ENCODE measurements at places on chromosomes 3 and 15. TPM values are rescaled to one million over a fixed set of nuclear protein-coding genes. Genes with fewer than 3 reads are reported as not detected.

DNA sequence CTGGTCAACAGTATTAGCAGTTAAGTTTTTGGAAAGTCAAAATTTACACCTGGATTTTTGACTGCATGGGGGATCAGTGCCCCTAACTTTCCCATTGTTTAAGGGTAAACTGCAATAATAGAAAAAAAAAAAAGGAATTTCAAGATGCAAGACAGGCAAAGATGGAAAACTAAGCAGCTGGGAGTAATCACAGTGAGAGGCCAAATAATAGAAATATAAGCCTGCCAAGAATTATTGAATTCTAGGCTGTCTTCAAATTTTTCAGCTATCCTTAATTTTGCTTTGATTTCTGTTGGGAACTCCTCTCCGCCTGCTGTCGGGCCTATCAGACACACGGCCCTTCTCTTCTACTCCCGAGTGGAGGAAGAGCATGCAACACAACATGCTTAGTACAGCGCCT is 215.5 kb upstream of the LMCD1 start:
- no peak for DNase-seq

Gene PPM1L
- 0.84 TPM for total RNA-seq

- DNase-seq: no peak
Observed at GRCh38 chr15:92846741-92847140, 53.4 kb upstream of the CHD2 start.

Gene SLC25A36
- total RNA-seq: 44.5 TPM

- no peak for DNase-seq
Observed at GRCh38 chr3:27138005-27138404, 231.2 kb downstream of the NEK10 start.

Gene RAD18
- 18.0 TPM for total RNA-seq

DNA sequence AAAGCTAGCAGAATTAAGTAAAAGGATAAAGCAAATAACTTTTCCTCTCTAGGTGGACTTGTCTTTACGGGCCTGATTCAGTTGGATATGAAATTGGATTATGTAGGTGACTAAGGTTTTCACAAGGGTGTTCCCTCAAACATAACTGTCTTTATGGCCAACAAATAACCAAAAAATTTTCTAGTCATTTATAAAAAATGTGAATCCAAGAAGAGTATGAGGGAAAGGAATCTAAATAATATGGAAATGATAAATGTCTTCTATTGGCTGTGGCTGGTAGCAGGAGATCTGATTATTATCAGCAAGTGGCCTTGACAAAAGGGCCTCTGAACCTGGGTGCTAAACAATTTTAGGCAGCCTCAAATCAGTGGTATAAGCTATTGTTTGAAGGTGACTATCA is 594.0 kb upstream of the UBE2E2 start:
- no peak for DNase-seq

Gene PIAS1
- 35.6 TPM for total RNA-seq

DNA sequence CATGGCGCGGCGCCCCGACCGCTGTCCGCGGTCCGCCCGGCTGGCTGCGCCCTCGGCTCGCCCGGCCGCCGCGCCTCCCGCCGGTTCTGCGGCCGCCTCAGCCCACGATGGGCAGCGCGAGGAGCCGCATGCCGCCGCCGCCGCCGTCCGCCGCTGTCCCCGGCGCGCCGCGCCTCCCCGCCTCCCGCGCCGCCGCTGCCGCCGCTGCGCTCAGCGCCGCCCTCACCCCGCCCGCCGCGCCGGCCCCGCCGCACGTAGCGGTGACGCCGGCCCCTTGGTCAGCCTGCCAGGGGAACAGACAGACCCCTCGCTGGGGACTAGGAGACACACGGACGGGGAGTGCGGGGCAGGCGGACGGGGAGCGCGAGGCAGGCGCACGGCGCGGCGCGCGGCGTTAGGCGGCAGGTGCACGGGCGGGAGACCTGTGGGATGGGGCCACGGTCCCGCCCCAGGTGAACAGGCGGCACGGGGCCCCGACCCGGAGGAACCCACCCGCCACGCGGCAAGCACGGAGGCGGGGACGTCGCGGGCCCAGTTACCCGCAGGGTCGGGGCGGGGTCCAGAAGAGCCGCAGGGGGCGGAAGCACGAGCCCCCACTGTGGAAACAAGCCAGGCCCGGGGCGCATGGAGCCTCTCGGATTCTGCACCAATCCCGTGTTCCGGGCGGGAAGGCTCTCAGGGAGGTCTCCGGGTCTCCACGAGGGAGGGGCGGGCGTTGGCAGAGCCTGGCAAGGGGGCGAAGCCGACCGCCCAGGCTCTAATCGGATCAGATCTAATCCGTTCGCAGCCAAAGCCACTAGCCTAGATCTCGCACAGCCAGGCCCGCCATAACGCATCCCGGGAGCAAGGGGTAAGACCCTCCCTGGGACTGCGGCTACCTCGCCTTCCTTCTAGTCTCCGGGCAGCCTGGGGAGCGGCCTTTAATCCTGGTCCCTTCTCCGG is at the start of gene CSPG5:
Gene CSPG5 (minus strand): TSS at position 175 of the 942 bp plus-strand sequence. CDS start 172 bp downstream, at position 3.
- no peak for DNase-seq

Gene TTLL3
- total RNA-seq: 2.6 TPM

Gene ATP8B4
- total RNA-seq: 0.89 TPM

GRCh38 chr15:74414603-74415338 is 19.0 kb downstream of the SEMA7A start:
- no peak for DNase-seq

Gene OR5K2
- not detected for total RNA-seq

Gene SIDT1
- 0.17 TPM for total RNA-seq

DNA sequence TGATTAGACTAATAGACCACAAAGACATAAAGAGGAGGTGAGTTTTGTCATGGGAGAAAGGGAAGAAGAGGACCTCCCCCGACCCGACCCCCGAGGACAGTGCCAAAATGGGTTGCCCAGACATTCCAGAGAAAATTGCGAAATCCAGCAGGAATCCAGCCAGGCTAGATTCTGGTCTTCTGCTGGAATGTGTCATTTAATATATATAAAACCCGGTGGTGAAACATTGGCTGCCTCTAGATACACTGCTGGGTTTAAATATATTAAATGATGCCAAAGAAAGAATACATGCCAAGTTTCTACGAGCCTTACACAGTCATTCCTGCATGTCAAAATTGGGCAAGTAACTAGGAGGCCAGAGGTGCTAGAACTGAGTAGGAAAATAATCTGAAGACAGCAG is 45.3 kb upstream of the SPESP1 start:
- peak; percentile 15 for DNase-seq

DNA sequence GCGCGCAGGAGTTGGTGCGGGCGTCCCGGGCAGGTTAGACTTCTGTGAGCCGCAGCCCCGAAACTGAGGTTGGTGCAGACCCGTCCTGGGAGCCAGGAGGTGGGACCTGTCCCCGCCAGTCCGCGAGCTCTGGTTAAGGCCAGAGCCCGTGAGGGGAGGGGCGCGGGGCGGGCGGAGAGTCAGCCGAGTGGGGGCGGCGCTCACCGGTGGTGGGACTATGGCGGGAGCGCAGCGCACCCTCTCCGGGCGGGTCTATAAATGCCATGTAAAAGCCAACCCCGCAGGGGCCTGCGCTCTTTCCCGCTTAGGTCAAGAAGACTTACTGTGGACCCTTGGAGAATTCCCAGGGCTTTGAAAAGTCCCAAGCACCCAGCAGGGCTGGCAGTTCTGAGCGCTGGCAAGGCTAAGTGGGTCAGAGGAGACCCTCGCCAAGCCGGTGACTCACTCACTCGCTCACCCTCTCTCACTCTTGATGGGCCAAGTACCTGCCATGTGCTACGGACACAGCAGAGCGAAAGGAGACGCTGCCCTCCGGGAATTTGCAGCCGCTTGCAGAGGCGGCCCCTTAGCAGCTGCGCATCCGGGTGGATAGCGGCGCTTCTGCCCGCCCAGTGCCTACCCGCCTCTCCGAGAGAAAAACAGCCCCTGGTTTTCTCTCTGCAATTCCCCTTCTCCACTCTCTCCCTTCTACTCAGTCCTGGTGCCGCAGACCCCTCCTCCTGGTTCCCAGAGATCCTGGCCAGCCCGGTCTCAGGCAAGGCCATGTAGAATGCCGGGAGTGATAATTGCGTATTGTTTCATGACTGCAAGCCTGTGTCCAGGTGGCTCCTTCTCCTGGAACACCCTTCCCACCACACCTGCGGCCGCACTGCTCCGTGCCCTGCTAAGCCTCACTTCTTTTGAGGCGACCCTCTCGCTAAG is at the start of gene ALDH1L1:
Gene ALDH1L1 (minus strand): TSS at position 110 of the 921 bp plus-strand sequence. CDS start 19,607 bp downstream, outside the sequence.
- peak; percentile 69 for DNase-seq

DNA sequence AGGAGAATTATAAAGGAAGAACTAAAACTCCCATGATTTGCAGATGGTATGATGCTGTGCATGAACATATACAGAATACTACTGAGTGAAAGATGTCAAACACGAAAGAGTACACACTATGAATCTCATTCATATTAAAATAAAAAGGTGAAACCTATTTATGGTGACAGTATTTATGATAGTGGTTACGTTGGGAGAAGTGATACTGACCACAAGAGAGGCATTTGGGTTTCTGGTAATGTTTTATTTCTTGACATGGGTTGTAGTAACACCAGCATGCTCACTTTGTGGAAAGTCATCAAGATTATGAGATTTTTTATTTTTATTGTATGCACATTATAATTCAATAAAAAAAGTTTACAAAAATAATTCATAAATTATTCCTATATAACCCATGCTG is 324.0 kb downstream of the GAP43 start:
- no peak for DNase-seq

Gene HRG
- not detected for total RNA-seq

Gene FES
- total RNA-seq: not detected

GRCh38 chr3:54870423-54870822 is 57.4 kb downstream of the LRTM1 start:
- DNase-seq: peak; percentile 96

Measured in M059J (cell line).